ENCODE measurements at places on chromosomes 2 and 18.

DNA sequence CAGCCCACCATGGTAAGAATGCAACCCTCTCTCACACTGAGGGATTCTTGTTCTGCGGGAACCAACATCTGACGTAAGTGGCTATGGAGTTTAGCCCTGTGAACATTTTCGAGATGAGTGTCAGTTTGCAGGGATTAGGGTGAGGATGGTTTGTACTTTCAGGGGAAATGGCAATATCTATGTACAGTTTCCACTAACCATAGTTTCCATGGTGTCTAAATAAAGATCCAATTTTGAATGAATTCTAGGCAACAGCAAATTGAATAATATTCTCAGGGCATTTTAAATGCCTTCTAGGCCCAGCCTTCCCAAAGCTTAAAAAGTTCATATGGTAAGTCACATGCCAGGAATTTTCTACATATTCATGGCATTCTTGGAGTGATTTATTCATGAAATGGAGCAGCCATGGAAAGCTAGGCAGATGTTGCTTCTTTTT, 105.4 kb upstream of the MMADHC start:
- DNase-seq: no peak

DNA sequence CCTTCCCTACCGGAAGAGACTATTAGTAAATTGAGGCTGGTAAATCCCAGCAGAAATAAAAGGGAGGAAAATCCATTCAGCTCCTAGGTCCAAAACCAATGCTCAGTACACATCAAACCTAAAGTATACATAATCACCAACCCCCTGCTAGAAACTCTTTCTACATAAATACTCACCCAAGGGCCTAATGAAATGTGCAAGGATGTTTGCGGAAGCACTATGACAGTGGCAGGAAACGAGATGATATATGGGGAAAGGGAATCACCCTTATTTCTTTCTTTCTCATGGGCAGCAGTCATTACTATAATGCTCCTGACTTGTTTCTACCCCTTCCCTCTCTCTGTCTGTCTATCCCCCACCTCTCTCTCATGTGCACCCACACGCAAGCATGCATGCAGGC, 1.3 kb upstream of the SCTR start:
- no peak for DNase-seq

DNA sequence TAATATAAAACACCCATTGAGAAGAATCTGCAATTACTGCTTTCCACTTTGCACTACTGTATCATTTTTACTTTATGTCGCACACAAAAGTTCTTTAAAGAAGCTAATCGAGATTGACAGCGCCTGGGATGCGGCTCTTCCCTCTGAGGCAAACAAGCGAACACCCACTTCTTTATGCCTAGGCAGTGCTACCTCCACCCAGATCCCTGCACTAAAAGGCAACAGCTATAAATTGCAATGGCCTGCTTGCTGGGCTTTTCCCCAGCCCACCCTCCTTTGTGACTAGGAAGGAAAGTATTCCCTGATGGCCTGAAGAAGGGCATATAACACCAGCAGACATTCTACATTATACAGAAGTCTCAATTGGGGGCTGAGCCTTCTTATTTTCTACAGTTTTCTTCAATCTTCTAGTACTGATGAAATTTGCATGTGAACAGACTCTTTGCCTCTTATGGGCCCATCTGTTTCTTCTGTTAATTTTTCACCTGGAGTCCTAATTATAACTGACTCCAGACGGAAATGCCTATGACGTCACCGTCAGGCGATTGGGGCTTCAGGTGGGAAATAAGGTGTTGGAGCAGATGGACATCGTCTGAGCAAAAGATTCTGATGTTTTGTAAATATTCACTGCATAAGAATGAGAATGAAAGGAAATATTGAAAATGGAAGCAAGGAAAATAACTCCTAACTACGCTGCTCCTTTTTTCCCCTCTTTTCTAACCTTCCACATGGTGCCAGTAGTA, 138.9 kb upstream of the DCC start:
- no peak for DNase-seq

DNA sequence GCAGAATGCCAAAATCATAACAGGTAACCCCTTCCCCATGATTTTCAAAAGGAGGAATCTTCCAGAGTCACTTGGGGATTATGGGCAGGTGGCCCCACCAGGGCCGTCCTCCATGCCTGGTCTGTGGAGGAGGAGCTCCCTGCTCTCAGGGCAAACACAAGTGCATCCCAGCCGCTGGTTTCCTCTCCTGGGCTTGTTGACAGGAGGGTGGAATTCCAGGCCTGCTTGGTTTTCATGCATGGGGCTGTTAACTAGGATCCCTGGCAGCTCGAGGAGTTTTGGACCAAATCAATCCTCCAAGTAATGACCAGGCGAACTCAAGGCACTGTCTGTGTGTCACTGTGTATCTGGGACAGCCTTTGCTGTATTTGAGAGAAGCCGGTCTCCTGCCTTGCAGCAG, 45.3 kb downstream of the FOSL2 start:
- no peak for DNase-seq

DNA sequence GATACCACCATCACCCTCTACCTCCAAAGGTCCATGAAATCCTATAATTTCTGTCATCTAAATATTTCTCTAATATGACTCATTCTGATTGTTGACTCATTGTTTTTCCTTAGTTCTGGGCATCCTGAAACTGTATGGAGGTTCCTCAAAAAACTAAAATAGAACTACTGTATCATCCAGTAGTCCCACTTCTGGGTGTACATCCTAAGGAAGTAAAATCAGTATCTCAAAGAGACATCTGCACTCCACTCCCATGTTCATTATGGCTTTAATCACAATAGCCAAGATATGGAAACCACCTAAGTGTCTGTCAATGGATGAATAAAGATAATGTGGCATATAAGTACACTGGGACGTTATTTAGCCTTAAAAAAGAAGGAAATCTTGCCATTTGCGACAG, 125.8 kb upstream of the MYO3B start:
- no peak for DNase-seq

DNA sequence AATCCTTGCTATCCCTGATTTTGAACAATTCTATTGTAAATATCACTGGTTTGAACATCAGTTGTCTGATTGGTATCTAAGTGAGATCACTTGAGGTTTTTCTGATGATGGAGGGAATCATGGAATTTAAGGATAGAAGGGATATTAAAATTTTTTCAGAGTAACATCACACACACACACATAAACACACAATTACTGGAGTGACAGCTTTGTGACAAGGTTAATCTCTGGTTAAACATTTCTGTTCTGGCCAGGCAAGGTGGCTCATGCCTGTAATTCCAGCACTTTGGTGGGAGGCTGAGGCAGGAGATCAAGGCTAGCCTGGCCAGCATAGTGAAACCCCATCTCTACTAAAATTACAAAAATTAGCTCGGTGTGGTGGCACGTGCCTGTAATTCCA, 85.3 kb downstream of the SOCS6 start:
- no peak for DNase-seq

GRCh38 chr2:122864728-122865127, 1109.3 kb downstream of the TSN start:
- no peak for DNase-seq

- no peak for DNase-seq
Measured at GRCh38 chr2:23037596-23037995, 347.4 kb upstream of the KLHL29 start.

DNA sequence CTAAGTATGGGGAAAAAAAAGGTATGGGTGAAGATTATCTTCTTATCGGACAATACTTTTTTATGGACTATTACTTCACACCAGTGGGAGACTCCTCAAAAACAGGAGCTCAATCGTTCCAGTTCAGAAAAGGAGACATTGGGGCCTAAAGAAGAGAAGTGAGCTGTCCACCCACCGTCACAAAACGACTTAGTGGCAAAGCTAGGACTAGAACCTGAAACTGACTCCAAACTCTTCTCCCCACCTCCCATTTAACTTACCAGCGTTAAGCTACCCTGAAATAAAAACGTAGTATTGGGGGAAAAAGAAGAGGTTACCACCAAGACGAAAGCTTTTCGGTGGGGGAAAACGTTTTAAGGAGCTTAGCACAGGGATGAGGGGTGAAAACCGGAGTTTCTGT, 503 bp downstream of the GTF3C3 start:
- DNase-seq: no peak

DNA sequence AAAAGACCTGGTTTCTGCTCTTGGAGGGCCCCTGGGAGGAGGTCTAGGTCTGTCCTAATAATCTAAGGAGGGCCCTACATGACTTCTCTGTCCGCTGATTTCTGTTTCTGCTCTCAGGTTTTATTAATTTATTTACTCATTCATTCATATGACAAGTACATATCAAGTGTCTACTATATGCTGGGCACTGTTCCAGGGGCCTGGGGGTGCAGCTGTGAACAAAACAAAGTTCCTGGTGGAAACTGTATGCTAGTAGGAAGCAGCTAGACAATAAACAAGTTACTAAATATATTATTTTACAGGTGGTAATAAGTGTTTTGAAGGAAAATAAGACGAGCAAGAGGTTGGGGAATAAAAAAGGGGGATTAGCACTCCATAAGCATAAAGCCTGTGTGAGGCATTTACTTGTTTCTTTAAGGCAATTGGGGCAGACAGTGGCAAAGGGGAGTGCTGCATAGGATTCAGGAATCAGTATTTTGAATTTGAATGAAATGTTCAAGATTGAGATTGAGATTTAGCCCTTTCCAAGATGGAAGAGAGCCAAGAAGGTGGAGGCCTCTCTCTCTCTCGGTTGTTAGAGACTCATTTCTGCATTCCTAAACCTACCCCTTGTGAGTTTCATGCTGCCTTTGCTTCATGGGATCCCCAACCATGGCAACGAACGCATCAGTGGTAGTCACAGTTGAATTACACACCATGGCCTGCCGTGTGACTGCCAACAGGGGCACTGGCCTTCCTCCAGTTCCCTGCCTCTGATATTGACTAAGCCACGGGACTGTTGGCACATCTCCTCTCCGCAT, 28.3 kb downstream of the DRC1 start:
- DNase-seq: peak; percentile 77

DNA sequence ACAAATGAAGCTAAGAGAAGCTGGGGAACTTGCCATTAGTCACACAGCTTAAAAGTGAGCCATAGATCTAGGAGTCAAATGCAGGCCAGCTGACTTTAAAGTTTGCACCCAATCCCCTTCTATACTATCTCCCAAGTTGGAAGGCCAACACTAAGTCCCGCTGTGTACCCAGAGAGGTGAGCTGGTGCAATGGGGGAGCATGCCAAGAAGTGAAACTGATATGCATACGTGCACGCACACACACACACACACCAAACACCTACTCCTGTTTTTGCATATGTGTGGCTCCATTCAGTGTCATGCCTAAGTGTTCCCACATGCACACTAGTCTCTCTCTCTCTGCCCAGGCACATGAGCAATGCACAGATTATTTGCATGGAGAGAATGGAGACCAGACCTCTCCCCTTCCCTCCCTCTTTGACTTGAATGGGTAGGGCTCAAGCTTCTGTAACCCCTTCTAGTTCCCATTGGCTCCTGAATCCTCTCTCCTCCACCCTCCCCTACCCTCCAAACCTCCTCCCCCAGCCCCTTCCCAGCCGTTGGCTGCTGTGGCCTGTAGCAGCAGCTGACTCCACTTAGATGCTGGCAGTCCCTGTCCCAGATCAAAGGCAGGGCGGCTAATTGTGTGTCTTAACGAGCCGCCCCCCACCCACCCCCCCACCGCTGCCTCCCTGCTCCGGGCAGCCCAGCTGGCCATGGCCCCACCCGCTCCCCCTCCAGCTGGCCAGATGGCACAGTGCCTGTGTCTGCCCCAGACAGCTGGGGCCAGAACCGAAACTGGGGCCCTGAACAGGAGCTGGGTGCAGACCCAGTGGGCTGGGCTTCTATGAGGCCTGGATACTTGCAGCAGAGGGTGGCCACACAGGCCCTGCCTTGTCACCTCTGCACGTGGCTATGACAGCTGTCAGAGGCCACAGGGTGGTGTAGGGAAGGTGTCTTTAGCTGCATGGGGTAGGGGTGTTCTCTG, 5.6 kb downstream of the WNT10A start:
- peak; percentile 39 for DNase-seq

- DNase-seq: no peak
Measured at GRCh38 chr2:73868204-73868978, 24.4 kb upstream of the ACTG2 start.

DNA sequence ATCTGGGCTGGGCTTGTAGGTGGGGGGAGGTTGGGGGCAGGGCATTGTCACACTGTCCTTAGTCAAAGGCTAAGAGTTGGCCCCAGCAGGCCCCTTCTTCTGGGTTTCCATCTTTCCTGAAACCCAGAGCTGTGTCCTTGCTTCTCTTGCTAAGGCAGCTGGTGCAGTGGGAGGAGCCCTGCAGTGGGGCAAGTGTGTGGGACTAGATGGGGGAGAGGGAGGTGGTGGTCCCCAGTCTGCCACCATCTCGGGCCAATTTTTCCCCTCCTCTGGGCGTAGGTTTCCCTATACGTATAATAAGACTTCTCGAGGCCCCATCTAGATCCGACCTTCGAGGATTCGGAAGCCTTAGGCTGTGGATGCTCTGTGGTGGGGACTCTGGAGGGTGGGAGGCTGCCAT, 3.5 kb downstream of the KCNF1 start:
- DNase-seq: no peak

DNA sequence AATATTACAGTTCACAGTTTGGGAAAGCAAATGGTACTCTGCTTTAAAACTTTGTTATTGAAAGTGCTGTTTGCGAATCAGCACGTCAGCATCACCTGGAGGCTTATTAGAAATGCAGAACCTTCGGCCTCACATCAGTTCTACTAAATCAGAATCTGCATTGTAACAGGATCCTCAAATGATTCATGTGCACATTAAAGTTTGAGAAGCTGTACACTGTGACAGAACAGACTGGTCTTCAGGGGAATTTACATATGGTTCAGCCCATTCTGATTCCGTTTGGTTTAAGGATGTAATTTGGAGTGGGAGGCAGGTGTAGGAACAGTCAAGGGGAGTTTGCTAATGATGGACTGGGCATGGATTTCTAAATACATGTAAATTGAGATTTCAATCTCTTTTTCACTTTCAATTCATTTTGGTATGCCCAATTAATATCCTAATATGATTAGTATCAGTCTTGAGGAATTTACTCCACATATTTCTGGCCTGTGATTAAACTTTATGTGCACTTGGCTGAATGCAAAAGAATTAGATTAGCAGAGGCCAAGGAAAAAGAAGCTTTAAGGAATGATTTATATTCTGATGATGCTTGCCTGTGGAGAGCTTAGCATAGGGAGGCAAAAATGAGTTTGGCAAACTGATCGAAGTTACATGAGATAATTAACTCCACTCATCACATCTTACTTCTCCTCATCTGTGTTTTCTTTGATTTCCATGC, 248.8 kb downstream of the XIRP2 start:
- no peak for DNase-seq

- no peak for DNase-seq
Measured at GRCh38 chr2:239779584-239779983, 245.6 kb downstream of the NDUFA10 start.

GRCh38 chr18:9852266-9853081, 33.3 kb upstream of the TXNDC2 start:
- no peak for DNase-seq

- no peak for DNase-seq
Measured at GRCh38 chr2:44598330-44599119, 236.8 kb downstream of the CAMKMT start.

GRCh38 chr2:68800027-68800401, 65.4 kb downstream of the ARHGAP25 start:
- peak; percentile 34 for DNase-seq

DNA sequence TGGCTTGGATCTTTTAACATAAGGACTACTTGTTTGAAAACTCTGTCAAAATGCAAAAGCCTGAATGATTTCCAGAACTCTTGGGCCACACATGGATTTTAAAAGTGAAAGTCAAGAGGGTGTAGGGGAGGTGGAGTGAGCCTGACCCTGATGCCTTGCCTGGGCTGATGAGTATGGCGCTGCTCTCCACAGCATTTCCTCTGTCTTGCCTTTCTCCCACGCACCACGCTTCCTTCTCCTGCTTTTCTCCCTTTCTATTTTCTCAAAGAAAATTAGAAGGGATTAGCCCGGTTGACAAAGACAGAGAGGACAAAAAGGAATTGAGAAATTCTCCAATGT, 207.0 kb upstream of the CCDC68 start:
- DNase-seq: no peak
